ENCODE measurements at places on chromosomes 1 and 21.
A peak's percentile ranks its signal among the peaks of the same experiment; 100 is the strongest.

GRCh38 chr1:107228704-107229371, 88.0 kb downstream of the NTNG1 start:
- DNase-seq, result peak; percentile 33

DNA sequence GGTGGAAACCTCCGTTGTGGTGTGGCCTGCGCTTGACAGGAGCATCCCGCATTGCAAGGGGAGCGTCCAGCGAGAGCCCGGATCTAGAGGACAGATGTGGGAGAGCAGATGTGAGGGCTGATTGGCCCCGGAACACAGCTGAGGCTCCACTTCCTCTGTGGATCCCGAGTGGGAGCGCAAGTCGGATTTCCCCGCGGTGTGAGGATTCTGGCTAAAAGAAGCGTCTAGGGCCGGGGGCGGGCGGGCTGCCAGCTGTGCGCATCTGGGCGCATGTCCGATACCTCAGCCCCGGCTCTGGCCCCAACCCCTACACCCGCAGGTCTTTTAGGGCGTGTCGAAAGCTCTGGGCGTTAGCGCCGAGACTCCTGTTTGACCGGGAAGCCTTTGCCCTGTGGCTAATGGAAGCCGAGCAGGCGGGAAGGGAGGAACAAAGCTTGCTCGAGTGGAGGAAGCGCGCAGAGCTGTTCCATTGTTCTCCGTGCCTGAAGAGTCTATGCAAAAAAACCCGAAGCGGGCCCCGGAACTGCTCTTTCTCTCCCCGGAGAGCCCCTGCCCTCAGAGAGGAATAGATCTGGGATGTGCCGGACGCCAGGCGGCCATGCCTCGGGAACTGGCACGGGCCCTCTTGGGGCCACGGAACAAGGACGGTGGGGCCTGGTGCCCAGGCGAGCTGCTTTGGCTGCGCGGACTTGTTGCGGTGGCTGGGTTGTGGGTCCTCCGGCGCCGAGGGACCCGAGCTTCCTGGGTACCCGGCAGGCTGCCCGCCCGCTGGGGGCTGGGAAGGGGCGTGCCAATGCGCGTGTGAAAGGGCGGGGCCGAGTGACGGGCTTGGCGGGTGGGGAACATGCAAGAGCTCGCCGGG, 111.1 kb downstream of the NAV1 start:
- peak; percentile 77 for DNase-seq

GRCh38 chr1:53919675-53920066, 25.7 kb downstream of the DIO1 start:
- peak; percentile 23 for DNase-seq

- DNase-seq, result no peak
Measured at GRCh38 chr1:182355723-182356098, 35.9 kb downstream of the GLUL start.

- no peak for DNase-seq
Measured at GRCh38 chr1:63322114-63322943, at the start of gene FOXD3. TSS of gene FOXD3 (plus strand) at chr1:63322567. CDS start at chr1:63323059, 492 bp downstream.

GRCh38 chr1:89701746-89702241, 68.9 kb downstream of the LRRC8C start:
- DNase-seq, result no peak

GRCh38 chr1:52404975-52405338, 555 bp downstream of the PRPF38A start:
- no peak for DNase-seq

DNA sequence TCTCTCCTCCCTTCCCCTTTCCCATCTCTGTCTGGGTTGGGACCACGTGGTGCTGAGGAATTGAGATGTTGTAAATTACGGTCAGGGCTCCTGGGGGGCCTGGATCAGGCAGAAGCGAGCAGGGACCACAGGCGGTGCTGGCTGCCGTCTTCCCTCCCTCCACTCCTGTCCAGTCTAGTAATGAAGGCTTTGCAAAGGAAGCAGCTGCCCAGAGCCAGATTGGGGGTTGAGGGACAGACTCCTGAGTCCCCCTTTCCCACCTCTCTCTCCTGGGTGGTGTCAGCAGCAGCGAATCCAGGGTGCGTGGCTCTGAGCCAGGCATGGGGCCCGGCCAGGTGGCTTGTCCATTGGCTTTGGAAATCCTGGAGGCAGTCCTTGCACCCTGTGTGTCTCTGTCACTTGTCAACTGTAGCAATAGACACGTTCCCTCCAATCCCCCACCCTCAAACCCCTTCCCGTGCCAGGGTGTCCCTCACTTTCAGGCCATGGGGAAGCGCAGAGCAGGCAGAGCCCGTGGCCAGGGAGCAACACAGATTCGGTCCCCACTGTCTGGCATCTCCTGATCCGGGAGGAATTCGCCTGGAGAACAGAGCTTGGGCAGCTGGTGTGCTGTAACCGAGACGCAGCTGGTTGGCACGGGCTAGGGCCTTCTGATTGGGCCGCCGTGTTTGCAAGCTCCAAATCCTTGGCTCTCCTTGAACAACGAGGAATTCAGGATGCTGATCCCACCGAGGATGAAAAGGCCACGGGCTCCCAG, 64.8 kb upstream of the WNT4 start:
- DNase-seq, result no peak

DNA sequence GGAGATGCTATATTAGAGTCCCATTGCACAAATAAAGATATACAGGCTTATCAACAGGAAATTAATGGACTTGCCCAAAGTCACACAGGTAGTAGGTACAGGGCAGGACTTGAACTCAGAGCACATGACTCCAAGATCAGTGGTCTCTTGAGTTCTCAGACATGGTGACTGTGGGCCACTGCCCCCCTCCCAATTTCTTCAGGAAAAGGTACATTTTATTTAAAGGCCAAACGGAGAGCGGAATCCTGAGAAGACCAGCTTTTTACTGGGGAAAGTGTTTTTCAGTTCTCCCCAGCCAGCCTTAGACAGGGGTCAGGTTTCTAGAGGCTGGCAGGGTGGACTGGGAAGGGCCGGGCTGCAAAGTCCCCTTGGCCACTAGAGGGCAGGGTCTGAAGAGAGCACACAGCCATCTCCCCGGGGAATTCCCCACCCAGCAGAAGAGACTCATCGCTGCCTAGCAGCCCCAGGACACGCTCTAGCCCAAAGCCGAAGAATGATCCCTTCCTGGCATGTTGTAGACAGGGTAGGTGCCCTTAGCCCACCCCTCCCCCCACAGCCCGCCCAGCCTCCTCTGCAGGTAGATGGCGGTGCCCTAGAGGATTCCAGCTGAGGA, 29.7 kb downstream of the ACP6 start:
- peak; percentile 81 for DNase-seq

DNA sequence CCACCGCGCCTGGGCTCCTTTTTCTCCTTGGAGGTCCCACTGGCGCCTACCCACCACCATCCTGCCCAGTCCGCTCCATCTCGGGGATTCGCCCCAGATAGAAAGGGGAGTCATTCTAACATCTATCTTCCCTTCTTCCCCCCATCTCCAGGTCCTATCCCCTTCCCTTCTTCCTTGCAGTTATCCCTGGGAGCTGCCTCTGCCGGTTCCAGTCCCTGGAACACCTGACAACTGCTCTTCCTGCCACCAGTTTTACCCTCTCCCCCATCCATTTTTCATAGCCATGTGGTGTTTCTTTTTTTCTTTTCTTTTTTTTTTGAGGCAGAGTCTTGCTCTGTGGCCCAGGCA, 12.0 kb upstream of the COL16A1 start:
- DNase-seq, result no peak

GRCh38 chr1:107940017-107940577, 24.9 kb downstream of the VAV3 start:
- DNase-seq, result no peak

DNA sequence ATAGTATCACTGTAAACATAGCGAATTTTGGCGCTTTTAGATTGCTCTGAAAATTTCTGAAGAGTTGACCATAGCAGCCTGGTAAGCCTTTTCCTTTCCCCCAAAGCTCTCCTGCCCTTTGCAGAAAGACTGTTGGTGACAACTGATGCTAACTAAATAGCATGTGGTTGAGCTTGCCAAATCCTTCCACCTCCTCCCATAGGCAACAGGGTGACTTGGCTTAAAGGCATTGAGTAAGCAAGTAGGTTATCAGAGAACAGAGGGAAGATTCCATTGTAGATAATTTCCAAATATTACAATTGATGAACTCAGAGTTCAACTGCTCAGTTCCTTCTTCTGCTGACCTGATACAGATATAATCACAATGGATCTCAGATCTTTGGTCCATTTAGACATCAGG, 19.9 kb upstream of the HMGCL start:
- DNase-seq, result no peak

GRCh38 chr1:231068762-231069161, 28.7 kb upstream of the FAM89A start:
- no peak for DNase-seq

GRCh38 chr1:193367863-193368262, 181.4 kb upstream of the B3GALT2 start:
- DNase-seq, result no peak

- peak; percentile 69 for DNase-seq
Measured at GRCh38 chr1:229661022-229661877, 35.2 kb downstream of the URB2 start.

- no peak for DNase-seq
Measured at GRCh38 chr1:201898992-201899391, 10.3 kb downstream of the SHISA4 start.

GRCh38 chr1:182598296-182598695, 5.9 kb downstream of the RGS16 start:
- DNase-seq, result no peak

- peak; percentile 50 for DNase-seq
Measured at GRCh38 chr1:154847891-154848290, 22.2 kb downstream of the KCNN3 start.

- no peak for DNase-seq
Measured at GRCh38 chr1:155008015-155008941, 5.7 kb downstream of the ZBTB7B start.

DNA sequence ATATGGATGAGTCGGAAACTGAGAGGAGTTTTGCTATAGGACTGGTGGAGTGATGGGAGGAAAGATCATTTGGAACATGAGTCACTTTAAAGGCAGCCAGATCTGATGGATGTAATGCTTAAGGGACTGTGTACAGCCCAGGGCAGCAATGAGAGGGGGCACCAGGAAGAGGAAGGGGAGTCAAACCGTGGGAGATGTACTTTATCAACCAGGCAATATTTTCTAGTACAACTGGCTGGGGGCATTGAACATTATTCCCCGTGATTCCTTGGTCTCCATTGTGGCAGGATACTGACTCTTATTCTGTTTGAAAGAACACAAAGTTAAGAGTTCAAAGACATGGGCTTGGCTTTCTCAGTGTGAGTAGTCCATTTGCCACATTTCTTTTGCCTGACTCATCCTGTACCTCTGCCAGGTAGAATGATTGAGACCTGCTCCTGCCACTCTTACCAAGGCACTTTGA, 268.2 kb upstream of the NR5A2 start:
- DNase-seq, result peak; percentile 24

GRCh38 chr1:221045842-221046831, 166.9 kb downstream of the HLX start:
- peak; percentile 34 for DNase-seq

GRCh38 chr1:202320081-202320405, 21.7 kb downstream of the UBE2T start:
- no peak for DNase-seq

DNA sequence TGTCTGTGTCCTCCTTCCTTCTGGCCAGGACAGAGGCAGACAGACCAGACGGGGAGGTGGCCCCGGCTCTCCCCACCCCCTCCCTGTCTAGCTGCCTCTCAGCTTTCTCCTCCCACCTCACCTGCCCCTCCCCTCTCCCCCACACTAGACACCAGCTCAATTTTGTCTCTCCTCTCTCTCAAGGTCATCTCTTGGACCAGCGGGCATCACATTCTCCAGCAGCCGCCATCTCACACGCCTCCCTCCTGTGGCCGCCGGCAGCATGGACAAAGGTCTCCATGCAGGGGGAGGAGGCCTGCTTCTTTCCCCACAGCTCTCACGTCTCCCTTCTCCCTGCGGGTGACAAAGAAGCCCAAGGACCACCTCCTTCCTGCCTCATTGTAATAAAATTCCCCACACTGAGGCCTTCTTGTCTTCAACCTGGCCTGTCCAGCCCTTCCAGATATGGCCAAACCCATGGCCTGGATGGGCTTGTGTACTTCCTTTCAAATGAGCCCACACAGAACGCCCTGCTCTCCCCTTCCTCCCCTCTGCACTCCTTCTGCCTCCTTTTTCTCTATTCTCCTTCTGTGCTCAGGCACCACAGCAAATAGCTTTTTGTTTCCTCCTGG, 14.6 kb downstream of the OPTC start:
- no peak for DNase-seq

DNA sequence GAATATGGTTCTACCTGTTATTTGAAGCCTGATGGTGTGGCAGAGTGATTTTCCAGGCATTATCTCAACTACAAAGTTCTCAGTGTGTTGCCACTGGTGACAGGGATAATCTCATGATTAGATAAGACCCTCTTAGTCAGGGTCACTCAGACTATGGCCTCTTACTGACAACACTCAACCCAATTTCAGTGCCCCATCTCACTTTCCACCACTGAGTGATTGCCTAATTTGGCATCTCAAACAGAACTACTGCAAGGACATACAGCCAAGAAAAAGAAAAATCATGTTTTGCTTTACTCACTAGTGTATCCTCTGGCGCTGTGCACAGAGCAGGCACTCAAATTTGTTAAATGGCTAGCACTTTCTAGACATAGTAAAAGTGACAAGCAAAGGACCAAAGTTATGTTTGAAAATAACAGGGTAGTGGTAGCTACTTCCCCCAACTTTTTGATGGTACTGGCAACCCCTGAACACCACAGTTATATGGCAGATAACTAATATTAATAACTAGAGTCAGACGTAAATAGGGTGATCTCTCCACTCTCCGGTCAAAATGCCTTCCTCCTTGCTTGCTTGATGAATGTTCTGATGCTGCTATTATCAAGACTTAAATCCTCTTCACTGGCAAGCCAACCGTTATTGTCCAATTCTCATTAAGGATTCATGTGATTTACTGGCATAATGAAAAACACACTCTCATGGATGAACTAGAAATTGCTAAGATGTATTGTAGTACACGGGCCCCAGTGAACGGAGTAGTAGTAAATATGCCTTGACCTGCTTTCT, 37.1 kb upstream of the SLC30A10 start:
- no peak for DNase-seq

- no peak for DNase-seq
Measured at GRCh38 chr1:25513666-25514065, 29.7 kb upstream of the LDLRAP1 start.

- no peak for DNase-seq
Measured at GRCh38 chr1:107575226-107575625, 389.8 kb downstream of the VAV3 start.

GRCh38 chr1:219834314-219834917, 93.9 kb downstream of the SLC30A10 start:
- no peak for DNase-seq

- DNase-seq, result no peak
Measured at GRCh38 chr1:155064111-155064831, 731 bp downstream of the EFNA4 start.

DNA sequence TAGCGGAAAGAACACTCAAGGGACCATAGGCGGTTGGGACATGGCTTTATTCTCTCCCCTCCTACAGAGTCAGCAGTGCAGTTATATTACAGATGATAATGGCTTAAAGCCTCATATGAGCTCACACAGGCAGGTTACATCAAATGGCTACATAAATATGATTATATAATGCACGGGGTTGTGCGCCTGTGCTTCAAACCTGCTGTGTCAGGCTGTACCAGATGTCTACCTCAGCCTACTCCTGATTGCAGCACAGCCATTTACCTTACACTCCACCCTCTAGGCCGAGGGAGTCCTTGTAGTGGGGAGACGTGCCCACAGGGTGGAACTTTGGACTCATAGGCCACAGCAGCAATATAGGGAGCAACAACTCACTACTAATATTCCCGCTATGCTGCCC, 16.4 kb upstream of the TBX19 start:
- no peak for DNase-seq

GRCh38 chr1:7727809-7728471, 43.2 kb upstream of the VAMP3 start:
- DNase-seq, result no peak

Data from fibroblast of skin of scalp (primary cell).